Brain microvascular endothelial cell (primary cell): ENCODE measurements at places on chromosomes 7 and 10.
A peak's percentile ranks its signal among the peaks of the same experiment; 100 is the strongest.

GRCh38 chr7:139918480-139918879 is 89.4 kb downstream of the TBXAS1 start:
- no peak for DNase-seq

- peak; percentile 79 for DNase-seq
Observed at GRCh38 chr7:140924821-140925421, at the start of gene BRAF. Gene BRAF (minus strand): TSS chr7:140924929. CDS start chr7:140924703, 226 bp downstream.

GRCh38 chr7:158473221-158473620 is 114.4 kb downstream of the PTPRN2 start:
- DNase-seq: no peak

DNA sequence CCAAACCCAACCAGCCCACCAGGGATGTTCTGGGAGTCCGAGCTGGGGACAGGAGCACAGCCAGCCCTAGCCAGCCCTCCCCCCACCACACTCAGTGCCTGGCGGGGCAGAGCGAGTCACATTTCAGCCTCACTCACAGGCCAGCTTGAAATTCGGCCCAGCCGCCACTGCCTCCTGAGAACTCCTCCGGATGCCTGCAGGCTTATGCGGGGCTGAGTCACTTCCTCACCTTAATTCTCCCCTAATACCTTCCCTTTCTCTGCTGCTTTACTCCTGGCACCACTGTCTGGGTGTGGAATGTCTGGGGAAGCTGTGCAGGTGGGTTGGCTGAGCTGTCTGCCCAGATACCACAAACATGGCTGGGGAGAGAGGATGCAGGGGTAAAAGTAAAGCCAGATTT is 22.6 kb upstream of the DLG5 start:
- DNase-seq: peak; percentile 42
